Upper lobe of right lung (tissue), 1 donor: ENCODE measurements at places on chromosomes 1 and 21. TPM values are rescaled to one million over a fixed set of nuclear protein-coding genes. Genes with fewer than 3 reads are reported as not detected.

DNA sequence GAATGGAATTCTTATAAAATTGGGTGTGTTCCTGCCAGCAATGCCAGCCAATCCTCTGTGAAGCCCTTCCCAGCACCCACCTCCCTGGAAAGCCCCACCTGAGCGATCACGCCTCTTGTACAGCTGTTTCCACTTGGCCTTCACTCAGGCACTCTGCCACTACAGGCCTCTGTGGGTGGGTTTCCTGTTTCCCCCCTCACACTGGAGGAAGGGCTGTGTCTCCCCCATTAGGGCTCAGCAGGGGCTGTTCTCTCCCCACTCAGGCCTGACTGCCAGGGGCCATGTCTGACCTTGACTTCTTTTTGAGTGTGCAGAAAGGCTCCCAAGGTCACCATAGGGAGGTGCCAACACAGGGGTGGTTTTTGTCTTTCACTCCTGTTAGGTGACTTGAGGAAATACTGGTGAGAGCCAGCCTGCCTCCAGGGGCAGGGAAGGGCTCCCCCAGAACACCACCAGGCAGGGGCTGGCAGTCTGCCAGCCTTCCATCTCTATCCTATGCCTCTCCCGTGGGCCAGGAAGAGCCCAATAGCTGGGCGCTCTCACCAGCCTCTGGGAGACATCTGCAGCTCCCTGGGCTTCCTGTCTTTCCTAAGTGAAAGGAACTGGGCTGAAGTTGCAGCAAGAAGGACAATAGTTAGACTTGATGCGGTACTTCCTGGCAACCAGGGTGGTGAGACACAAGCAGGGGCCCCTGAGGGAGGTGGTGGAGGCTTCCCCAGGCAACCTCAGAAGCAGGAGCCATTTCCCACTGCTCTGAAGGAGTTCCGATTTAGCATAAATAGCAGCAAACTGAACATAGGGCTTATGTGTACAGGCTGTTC is 49.1 kb downstream of the ELK4 start:
- peak; percentile 63 for DNase-seq

- peak; percentile 92 for DNase-seq
Measured at GRCh38 chr1:46401964-46402626, 8.0 kb downstream of the FAAH start.

The CELSR2 gene
- total RNA-seq, result 7.4 TPM

The GALE gene
- total RNA-seq, result 62.9 TPM

The SIM2 gene
- total RNA-seq, result not detected

The TRIM17 gene
- 2.6 TPM for total RNA-seq

The TLR5 gene
- 22.3 TPM for total RNA-seq

The UMODL1 gene
- 0.49 TPM for total RNA-seq

DNA sequence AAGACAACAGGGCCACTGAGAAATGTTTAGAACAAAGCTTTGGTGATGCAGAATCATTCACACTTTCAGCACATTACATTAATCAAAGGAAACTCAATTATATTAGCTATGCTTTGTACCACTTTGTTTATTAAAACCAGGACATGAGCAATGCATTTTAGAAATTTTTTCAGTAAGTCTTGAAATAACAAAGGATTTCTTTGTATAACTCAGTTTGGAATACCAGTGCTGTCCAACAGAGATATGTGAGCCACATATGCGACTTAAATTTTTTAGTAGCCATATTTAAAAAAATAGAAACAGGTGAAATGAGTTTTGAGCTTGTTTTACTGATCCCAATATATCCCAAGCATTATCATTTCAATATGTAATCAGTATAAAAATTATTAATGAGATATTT is 18.8 kb upstream of the F3 start:
- no peak for DNase-seq

- no peak for DNase-seq
Measured at GRCh38 chr21:33712022-33712803, 69.9 kb downstream of the ITSN1 start.

- DNase-seq, result no peak
Measured at GRCh38 chr1:84861516-84861915, 31.5 kb downstream of the LPAR3 start.
